ENCODE measurements at places on chromosomes 1 and 21.

- no peak for DNase-seq
These were observed 194.9 kb downstream of the HIVEP3 start for GRCh38 chr1:41723786-41724185.

GRCh38 chr1:48817505-48818114, 40.9 kb upstream of the BEND5 start:
- peak; percentile 22 for DNase-seq

DNA sequence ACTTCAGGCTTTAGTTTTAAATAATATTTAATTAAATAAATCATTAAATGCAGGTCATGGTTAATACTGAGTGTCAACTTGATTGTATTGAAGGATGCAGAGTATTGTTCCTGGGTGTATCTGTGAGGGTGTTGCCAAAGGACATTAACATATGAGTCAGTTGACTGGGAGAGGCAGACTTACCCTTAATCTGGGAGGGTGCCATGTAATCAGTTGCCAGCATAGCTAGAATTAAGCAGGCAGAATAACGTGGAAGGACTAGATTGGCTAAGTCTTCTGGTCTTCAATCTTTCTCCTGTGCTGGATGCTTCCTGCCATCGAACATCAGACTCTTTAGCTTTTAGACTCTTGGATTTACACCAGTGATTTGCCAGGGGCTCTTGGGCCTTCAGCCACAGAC, 85.3 kb downstream of the MAP3K21 start:
- DNase-seq: no peak

DNA sequence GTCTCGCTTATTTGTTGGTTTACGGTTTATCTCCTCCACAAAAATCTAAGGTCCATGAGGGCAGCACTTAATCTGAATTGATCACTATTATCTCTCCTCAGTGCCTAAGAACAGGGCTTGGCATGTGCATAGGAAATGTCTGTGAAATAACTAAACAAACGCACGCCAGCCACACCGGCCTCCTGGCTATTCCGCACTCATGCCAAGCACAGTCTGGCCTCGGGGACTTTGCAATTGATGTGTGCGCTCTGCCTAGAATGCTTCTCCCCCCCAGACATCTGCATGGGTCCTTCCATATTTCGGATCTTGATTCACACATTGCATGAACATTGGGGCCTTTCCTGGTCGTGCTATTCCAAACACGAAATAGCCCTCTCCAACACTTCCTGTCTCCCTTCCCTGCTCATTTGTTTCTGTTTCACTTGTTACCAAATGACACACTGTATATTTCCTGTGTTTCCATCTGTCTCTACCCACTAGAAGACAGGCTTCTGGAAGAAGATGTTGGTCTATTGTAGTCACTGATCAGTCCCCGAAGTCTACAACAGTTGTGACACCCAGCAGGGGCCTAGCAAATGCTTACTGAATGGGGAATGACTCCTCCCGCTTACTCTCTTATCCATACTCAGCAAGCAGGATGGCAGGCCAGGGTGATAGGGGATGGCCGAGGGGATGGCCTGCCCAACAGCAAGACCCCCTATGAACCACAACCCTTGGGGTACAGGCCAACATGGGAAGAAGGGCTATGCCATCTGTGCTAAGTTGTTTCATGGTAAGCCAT, 93.9 kb downstream of the GLIS1 start:
- no peak for DNase-seq

DNA sequence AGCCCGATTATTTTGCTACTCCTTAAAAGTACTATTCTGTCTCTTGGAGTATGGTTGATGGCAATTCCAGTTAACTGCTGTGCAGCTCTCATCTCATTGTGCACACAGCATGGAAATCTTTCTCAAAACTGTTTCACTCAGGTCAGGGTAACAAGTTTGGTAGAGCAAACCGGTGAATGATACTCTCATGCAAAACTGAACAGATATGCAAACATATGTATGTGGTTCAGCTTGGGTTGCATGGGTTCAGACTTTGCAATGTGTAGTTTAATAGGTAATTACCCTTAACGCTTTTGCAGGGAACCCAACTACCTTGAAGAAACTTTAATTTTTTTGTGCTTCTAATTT, 2.2 kb downstream of the GADD45A start:
- no peak for DNase-seq

DNA sequence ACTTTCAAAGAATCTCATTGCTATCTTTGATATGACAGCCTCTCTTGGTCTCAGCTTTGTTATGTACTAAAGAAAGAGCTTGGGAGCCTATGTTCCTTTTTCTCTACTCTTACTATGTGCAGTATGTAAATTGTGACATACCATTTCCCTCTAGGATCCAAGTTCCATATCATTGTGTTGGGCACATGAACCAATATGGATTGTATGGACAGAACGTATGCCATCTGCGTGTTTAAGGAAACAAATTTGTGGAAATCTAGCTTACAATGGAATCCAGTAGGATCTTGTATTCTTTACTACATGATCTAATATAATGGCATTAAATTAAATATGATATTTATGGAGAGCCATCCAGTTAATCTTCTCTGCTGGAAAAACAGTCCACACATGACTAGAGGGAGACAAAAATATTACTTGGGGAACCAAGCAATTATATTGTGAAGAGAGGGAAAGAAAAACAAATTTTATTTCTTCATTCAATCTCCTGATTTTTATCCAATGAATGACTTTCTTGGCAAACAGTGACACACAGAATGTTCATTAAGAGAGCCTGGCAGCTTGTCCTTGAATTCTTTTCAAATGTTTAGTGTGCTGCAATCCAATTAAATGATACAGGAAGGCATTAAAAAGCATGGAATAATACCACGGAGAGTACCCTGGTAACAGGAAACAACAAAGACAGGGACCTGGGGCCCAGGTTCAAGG, 106.5 kb upstream of the DAB1 start:
- DNase-seq: no peak

GRCh38 chr1:219138747-219139146, 34.9 kb upstream of the LYPLAL1 start:
- no peak for DNase-seq

- DNase-seq: no peak
These were observed 120.7 kb downstream of the TM2D1 start for GRCh38 chr1:61604261-61604660.

DNA sequence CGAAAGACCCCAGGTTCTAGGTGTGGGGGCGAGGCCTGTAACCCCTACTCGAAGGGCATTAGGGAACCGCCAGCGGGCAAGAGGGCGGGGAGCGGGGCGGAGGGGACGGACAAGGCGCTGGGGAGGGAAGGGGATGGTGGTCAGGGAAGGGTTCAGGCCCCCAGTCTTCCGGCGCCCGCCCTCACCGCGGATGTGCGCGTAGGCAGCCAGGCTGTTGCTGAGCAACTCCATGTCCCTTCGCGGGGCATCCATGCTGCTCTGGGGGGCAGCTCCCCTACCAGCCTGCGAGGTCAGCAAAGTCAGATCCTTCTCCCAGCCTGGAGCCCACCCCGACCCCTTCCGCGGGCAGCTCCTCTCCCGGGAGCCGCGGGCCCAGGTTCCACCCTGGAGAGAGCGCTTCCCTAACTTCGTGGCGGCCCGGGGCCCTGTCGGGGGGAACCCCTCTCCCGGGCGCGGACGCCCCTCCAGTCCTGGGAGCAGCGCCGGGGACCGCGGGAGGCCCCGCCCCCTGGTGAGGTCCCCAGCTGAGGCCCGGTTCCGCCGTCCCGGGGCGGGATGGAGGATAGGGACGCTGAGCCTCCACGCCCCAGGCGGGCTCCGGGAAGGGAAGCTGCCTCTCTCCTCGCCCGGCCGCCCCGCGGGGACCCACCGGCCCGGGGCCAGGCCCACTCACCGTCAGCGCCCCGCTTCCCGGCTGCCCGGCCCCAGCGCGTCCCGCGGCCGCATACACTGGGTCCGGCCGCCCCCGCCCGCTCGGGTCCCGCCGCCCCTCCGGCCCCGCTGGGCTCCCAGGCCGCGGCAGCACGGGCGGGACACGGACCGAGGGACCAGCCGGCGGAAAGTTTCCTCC, 434 bp downstream of the EVA1B start:
- DNase-seq: no peak

DNA sequence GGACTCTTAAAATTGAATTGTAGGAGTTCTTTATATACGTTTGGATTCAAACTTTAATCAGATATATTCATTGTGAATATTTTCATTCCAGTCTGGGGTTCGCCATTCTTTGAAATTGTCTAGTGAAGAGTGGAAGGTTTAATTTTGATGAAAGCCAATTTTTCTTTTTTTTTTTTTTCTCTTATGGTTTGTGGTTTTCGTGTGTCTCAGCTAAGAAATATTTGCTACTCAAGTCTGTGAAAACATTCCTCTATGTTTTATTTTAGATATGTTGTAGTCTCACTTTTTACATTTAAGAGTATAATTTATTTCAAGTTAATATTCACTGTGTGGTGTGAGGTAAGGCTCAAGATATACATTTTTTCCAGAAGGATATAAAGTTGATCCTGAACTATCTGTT, 220.5 kb downstream of the KCNT2 start:
- DNase-seq: no peak

- no peak for DNase-seq
These were observed 40.4 kb upstream of the APOBEC4 start for GRCh38 chr1:183693521-183693920.

DNA sequence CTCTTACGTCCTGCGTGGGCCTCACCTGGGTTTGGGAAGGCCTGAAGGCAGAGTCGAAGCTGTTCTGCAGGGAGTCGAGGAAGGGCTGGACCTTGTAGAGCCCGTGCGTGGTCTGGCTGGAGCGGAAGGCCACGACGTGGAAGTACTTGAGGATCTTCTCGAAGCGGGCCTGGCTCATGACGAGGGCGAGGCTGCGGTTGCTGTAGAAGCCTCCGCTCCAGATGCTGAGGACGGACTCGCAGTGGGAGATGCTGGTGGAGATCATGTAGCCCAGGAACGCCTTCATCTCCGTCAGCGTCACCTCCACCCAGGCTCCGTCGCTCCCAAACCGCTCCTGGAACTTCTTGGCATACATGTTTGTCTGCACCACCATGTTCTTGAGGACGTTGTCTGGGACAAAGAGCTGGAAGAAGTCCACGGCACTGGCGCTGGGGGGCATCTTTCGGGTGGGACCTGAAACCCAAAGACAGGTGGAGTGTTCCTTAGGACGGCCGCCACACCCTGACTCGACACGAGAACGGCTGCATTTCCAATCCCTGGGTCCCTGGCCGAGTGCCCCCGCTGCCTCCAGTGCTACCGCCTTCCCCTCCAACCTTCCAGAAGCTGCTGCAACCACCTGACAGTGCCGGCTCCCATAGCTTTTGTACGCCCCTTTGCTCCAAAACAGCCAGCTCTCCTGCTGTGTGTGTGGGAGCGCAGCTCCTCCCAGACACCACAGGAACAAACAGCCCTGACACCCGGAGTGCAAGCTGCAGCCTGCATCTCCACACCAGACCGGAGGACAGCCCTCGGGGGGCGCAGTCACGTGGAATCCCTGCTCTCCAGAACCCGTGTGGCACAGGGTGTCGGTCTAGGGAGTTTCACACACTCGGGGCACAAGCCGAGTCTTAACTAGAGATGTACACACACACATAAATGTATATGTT, 69.0 kb downstream of the PGBD5 start:
- DNase-seq: no peak

GRCh38 chr1:229230893-229231753, 39.8 kb upstream of the RAB4A start:
- no peak for DNase-seq

- DNase-seq: no peak
These were observed 490 bp downstream of the SERINC2 start for GRCh38 chr1:31413405-31414001.

DNA sequence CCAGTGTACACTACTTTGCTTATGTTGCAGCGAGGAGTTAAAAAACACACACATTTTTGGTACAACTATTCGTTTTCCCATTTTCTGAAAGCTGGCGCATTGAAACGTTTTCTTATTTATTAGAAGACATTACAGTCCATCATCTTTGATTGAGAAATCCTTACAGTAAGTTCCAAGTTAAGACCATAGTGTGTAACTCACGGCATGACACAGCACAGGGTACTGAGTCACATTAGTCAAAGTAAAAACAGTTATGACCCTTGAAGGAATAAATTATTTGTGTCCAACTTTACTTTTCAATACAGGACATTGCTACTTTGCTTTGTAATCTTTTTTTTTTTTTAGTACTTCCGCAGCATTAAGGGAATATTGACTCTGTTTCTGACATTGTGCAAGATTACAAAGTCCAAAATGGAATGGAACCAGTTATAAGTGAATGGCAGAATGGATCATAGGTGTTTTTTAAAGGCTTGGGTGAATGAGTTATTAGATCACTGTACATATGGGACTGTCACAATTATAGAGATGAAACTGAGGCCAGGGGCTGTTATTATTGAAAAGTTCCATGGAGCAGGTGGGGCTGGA, 11.7 kb downstream of the PTGFRN start:
- DNase-seq: no peak
